Left hindlimb (tissue), 1 donor: ENCODE measurements at places on chromosomes 7 and 10.

GRCh38 chr10:98340940-98341310 is 72.9 kb upstream of the LOXL4 start:
- no peak for DNase-seq

DNA sequence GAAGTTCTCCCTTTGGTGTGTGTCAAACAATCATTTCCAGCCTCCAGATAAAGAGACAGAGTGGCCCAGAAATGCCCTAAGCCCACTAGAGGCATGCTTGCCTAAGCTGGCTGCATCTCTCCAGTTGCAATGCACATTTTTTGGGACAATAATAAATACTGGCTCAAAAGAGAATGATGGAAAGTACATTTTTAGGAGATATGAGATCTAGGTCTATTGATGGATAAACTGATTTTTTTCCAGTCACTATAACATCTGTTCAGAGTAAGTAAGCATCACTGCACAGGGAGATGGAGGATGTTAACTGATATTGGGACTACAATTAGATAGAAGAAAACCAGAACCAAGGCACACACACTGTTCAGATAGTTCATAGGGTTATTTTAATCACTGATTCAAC is 553.0 kb downstream of the GRM8 start:
- no peak for DNase-seq

GRCh38 chr10:124149189-124150042 is 56.0 kb upstream of the CHST15 start:
- peak; percentile 32 for DNase-seq

GRCh38 chr7:135257790-135258189 is 24.2 kb downstream of the STRA8 start:
- DNase-seq = no peak

- no peak for DNase-seq
Observed at GRCh38 chr10:17475661-17476060, 21.3 kb upstream of the ST8SIA6 start.

GRCh38 chr10:116694243-116694926 is 48.0 kb downstream of the HSPA12A start:
- DNase-seq = no peak
